ENCODE measurements at places on chromosomes 7 and 10. TPM values are rescaled to one million over a fixed set of nuclear protein-coding genes. Genes with fewer than 3 reads are reported as not detected.

CASTOR2 gene
- total RNA-seq, result 3.5 TPM

DNA sequence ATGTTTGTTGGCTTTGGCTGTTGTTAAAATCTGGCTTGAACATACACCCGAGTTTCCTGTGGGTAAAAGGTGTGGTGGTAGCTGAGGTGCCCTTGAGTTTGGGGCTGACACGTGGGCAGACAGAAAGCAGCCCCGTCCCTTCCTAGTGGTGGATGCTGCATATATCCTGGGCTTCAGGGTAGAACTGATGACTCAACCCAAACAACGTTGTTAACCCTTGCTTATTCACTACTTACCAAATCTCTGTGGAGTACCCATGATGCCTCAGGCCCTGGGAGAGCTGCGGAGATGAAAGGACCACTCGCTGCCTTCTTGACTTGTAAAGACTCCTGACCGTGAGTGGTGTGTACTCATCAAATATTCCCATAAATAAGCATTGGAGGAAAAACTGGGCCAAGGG lies 245.1 kb downstream of the RAB11FIP2 start:
- DNase-seq, result no peak

DNA sequence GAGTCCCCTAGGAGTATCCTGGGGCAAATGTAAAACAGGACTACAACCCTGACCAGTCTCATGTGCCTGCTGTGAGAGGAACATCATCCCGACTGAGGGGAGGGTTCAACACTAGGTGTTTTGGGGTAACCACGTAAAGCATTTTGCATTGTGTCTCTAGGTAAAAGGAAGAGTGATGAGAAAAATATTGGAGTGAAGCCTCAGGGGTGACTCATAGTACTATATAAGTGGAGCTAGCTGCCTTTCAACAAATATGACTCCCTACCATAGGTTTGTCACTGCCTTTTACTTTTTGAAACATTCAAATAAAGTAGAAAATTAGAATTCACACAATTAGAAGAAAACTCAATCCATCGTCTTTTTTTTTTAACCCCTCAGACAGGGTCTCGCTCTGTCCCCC lies 2.6 kb upstream of the CAMK2G start:
- no peak for DNase-seq

- no peak for DNase-seq
These were observed 445.2 kb downstream of the KCNMA1 start for GRCh38 chr10:77192402-77192801.

GRCh38 chr10:113475381-113475807 lies 77.5 kb upstream of the HABP2 start:
- DNase-seq, result no peak

DNA sequence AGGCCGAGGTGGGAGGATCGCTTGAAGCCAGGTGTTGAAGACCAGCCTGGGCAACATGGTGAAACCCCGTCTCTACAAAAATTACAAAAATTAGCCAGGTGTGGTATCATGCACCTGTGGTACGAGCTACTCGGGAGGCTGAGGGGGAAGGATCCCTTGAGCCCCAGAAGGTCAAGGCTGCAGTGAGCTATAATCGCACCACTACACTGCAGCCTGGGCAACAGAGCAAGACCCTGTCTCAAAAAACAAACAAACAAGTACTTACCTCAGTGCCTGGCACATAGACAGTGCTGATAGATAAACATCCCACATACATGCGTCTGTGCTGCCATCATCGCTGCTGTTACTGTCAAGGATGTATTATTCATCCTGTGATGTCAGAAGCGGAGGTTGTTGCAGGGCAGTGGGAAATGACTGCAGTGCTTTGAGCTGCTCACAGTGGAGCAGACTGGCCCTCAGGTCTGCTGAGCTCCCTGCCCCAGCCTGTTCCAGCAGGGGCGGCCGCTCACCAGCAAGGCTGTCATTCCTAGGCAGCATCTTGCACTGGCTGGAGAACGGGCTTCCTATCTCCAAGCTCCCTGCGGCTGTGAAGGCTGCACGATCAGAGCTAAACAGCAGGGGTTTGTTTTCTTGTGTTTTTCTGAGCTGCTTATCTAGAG lies 18.6 kb downstream of the FOXK1 start:
- no peak for DNase-seq
